ENCODE measurements at places on chromosomes 1 and 21. TPM values are rescaled to one million over a fixed set of nuclear protein-coding genes. Genes with fewer than 3 reads are reported as not detected.

Gene PUSL1
- 23.4 TPM for total RNA-seq

Gene CELA3B
- total RNA-seq = not detected

Gene EPHA2
- total RNA-seq = not detected

DNA sequence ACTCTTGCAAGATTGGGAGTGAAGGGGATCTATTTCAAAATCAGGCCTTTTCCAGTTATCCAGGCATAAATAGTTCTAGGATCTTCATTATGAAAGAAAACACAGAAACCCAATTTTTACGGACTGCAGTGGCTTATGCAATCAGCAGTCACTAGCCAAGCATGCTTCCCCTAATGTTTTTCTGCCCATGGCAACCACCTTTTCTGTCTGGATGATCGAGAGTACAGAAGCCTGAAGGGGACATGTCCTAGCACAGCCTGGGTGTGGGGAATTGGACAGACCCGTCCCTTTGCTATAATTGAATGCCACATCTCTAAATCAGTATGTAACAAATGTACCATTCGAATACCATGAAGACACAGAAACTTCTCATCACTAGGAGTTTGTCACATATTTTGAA, 29.8 kb upstream of the NCAM2 start:
- H3K36me3 ChIP-seq = no peaks in the 10 kb centered on the region
- no peak overlapping the region for H3K27ac ChIP-seq
- H3K4me3 ChIP-seq = no peak overlapping the region
- DNase-seq = no peak

GRCh38 chr1:170518965-170519364, 13.0 kb upstream of the GORAB start:
- peaks cover 3% of the 10 kb centered on the region for H3K36me3 ChIP-seq
- no peaks in the 10 kb centered on the region for H3K4me1 ChIP-seq

DNA sequence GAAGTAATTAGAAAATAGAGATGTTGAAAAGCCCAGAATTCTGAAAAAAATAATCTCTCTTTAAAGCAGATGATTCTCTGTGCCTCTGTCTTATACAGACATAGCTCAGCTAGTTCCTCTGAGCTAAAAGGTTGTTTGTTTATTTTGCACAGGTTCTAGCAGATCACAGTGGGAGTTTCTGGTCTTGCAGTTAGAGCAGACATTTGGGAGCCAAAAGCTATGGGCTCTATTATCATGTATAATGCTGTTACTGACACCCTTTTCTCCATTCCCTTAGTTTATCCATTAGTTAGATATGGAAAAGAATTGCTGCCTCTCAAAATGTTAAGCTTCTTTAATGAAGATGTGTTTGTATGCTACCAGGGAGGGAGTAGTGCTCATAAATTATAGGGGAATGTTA, 20.5 kb upstream of the CD55 start:
- H3K4me3 ChIP-seq = no peak overlapping the region
- H3K36me3 ChIP-seq = no peaks in the 10 kb centered on the region
- H3K27ac ChIP-seq = no peak overlapping the region
- DNase-seq = no peak
- H3K27me3 ChIP-seq = no peaks in the 10 kb centered on the region
- peaks cover 27% of the 10 kb centered on the region for H3K4me1 ChIP-seq

- no peaks in the 10 kb centered on the region for H3K27me3 ChIP-seq
- no peak overlapping the region for H3K4me3 ChIP-seq
- H3K36me3 ChIP-seq = no peaks in the 10 kb centered on the region
- H3K4me1 ChIP-seq = peaks cover 28% of the 10 kb centered on the region
- no peak for DNase-seq
- peak overlapping the region; percentile 26 for H3K27ac ChIP-seq
These were observed 3.6 kb downstream of the FAM20B start for GRCh38 chr1:179029321-179029759.

GRCh38 chr1:104105465-104105864, 355.8 kb downstream of the AMY1C start:
- DNase-seq = no peak
- H3K36me3 ChIP-seq = no peaks in the 10 kb centered on the region
- no peaks in the 10 kb centered on the region for H3K4me1 ChIP-seq
- H3K27ac ChIP-seq = no peak overlapping the region
- H3K4me3 ChIP-seq = no peak overlapping the region

DNA sequence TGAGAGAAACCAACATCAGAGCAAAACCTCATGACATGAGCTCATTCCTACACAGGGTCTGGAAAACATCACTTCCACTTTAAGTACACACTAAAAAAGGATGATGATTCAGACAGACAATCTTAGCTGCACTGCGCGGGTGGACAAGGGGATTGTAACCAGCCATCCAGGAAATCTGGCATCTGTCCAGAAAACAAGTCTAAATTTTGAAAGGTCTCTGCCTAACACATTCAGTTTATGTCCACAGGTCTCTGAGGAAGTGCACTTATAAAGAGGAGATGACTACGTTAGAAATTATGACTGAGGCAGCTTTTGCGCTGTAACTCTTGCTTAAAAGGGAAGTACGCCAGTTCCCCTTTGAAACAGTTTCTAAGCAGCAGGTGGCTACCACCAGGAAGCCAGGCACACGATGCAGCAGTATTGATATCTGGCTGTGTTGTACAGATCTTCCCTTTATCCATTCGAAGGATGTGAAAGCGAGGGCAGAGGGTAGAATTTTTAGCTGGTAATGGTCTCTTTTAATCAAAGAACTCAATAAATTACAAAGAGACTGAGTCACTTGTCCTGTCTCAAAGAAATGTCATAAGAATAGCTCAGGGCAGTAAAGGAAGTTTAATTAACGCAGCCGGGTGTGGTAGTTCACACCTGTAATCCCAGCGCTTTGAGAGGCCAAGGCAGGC, 128.0 kb downstream of the SETD4 start:
- H3K27me3 ChIP-seq = no peaks in the 10 kb centered on the region
- H3K4me1 ChIP-seq = no peaks in the 10 kb centered on the region
- no peaks in the 10 kb centered on the region for H3K36me3 ChIP-seq
- H3K4me3 ChIP-seq = no peak overlapping the region
- no peak for DNase-seq

- peaks cover 17% of the 10 kb centered on the region for H3K27me3 ChIP-seq
- no peak overlapping the region for H3K27ac ChIP-seq
- H3K4me3 ChIP-seq = no peak overlapping the region
These were observed 58.6 kb upstream of the GRIK3 start for GRCh38 chr1:37092937-37093336.

DNA sequence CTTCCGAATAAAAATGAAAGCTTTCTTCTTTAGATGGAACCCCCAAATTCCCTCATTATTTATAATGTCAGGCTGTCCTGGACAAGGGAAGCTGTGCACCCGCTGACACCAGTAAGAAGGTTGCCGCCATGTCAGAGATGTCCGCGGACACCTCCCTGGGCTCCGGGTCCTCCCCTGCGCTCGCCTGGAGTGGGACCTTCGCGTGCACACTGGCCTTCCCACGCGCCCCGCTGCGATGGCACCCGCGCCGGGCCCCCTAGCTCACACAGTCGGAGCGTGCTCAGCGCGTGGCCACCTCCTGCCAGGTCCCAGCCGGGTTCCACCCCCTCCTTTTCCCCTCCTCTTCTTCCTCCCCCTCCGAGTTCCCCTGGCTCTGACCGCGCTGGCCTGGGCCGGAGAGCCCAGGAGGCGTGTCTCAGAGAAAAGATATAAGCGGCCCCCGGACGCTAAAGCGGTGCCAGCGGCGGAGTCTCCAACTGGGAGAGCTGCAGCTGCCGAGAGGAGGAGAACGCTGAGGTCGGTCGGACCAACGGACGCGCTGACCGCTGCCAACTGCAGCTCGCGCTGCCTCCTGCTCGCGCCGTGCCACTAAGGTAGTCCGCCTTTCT, at the start of gene G0S2:
G0S2 (plus strand) TSS at position 456 of the 608 bp plus-strand sequence. CDS start 273 bp downstream, outside the sequence.
- peaks cover 29% of the 10 kb centered on the region for H3K27me3 ChIP-seq
- no peaks in the 10 kb centered on the region for H3K36me3 ChIP-seq
- no peak within 1 kb of the TSS for H3K27ac ChIP-seq
- no peak for DNase-seq

DNA sequence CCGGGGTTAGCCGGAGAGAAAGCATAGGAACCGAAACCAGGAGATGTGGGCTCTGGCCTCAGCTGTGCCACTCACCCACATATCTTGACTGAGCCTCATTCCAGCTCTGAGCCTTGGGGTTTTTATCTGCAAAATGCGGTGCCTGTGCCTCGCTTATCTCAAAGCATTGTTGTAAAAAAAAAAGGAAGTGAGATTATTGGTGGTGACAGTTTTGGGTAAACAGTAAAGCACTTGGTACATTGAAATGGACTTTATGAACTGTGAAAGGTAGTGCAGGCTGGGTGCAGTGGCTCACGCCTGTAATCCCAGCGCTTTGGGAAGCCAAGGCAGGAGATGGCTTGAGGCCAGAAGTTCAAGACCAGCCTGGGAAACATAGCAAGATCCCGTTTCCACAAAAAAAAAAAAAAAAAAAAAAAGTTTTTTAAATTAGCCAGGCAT, 3.8 kb downstream of the PTAFR start:
- H3K27ac ChIP-seq = no peak overlapping the region
- H3K4me3 ChIP-seq = peak overlapping the region; percentile 67
- peaks cover 51% of the 10 kb centered on the region for H3K27me3 ChIP-seq
- peak; percentile 36 for DNase-seq

- DNase-seq = no peak
- H3K4me1 ChIP-seq = no peaks in the 10 kb centered on the region
- no peak overlapping the region for H3K4me3 ChIP-seq
- H3K27ac ChIP-seq = no peak overlapping the region
These were observed 1377.7 kb upstream of the ADGRL4 start for GRCh38 chr1:80384083-80384830.

DNA sequence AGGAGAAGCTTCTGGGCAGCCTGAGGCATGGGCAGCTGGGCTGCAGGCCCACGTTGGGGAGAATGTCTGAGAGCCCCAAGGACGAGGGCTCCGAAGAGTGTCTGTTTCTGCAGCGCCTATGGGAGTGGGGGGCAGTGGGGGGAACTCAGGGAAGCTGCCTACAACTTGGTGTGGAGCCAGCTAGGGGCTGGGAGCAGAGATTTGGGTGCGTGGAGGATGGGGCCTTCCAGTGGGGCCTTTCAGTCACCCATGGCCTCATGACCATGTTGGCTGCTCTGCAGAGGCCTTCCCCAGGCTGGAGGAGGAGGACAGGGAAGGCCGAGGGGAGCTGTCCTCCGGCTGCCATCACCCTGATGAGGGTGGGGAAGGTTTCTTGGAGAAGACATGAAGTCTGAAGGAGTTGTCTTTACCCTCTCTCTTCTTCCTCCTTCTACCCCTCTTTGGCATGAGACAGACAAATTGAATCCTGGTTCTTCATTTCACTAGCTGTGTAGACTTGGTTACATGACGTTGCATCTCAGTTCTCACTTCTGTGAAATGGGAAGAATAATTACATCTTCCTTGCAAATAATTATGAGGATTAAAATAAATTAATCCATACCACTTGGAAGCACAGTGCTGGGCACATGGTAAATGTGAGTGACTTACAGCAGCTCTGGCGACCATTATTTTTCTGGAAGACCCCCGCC, 8.3 kb downstream of the PPFIA4 start:
- H3K27me3 ChIP-seq = peaks cover 4% of the 10 kb centered on the region
- no peaks in the 10 kb centered on the region for H3K36me3 ChIP-seq
- peaks cover 4% of the 10 kb centered on the region for H3K4me1 ChIP-seq
- no peak for DNase-seq
- H3K4me3 ChIP-seq = no peak overlapping the region
- no peak overlapping the region for H3K27ac ChIP-seq

- H3K4me3 ChIP-seq = no peak overlapping the region
- H3K4me1 ChIP-seq = peaks cover 47% of the 10 kb centered on the region
- H3K27ac ChIP-seq = no peak overlapping the region
- H3K36me3 ChIP-seq = no peaks in the 10 kb centered on the region
- DNase-seq = no peak
These were observed 2.2 kb upstream of the UBXN10 start for GRCh38 chr1:20183616-20184271.

- H3K36me3 ChIP-seq = no peaks in the 10 kb centered on the region
- no peak overlapping the region for H3K27ac ChIP-seq
- DNase-seq = no peak
- peaks cover 1% of the 10 kb centered on the region for H3K27me3 ChIP-seq
- H3K4me1 ChIP-seq = no peaks in the 10 kb centered on the region
These were observed 209.8 kb upstream of the NFIA start for GRCh38 chr1:60872426-60873054.

DNA sequence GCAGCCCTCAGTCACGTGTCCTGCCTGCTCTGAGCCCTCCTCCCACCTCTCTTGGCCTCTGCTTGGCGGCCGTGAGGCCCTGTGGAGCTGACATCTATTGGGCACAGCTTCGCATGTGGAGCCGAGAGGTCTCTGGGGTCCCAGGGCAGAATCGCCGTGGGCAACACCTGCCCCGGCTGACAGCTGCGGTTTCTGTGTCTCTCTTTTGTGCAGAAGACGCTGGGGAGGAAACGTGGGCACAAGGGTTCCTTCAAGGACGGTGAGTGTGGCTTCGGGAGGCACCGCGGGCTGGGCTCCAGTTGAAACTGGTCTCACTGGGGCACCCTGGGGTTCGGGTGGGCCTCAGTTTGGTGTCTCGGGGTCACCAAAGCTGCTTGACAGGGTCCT, 11.5 kb downstream of the ARHGEF16 start:
- H3K36me3 ChIP-seq = no peaks in the 10 kb centered on the region
- no peak overlapping the region for H3K4me3 ChIP-seq
- peak; percentile 61 for DNase-seq
- no peak overlapping the region for H3K27ac ChIP-seq

GRCh38 chr21:46000731-46001641, 19.4 kb downstream of the COL6A1 start:
- H3K27me3 ChIP-seq = no peaks in the 10 kb centered on the region
- no peak overlapping the region for H3K4me3 ChIP-seq
- no peak overlapping the region for H3K27ac ChIP-seq

- H3K27me3 ChIP-seq = peaks cover 24% of the 10 kb centered on the region
- no peak overlapping the region for H3K27ac ChIP-seq
- H3K4me1 ChIP-seq = no peaks in the 10 kb centered on the region
- H3K4me3 ChIP-seq = no peak overlapping the region
These were observed 76.6 kb downstream of the LMX1A start for GRCh38 chr1:165279882-165280281.

DNA sequence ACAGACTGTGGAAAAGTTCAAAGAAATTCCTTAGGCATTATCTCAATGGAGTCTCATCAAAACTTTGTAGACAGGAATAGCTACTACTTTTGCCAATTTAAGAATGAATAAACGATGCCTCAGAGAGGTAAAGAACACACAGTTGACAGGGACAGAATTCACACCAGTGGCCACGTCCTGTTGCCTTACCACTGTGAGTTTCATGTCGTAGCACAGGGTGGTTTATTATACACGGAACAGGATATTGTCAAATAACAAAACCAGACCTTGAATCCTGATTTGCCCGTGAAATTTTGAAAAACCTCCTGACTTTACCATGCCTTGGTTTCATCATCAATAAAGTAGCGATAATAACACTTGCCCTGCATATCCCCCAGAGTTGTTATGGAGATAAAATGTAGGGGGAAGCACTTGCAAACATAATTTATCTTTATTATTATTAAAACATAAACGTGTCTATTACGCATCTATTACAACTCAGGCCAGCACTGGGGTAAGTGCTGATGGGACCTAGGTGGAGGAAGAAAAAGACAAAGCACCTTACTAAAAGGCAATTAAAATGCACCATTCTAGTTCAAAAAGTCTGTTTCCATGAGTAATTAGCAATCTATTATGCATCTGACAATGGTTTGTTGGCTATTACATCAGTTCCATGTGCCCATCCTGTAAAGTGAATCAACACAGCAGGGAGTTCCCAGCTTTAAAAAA, 408.1 kb upstream of the RUNX1 start:
- H3K4me1 ChIP-seq = no peaks in the 10 kb centered on the region
- H3K4me3 ChIP-seq = no peak overlapping the region
- H3K27ac ChIP-seq = no peak overlapping the region
- peaks cover under 1% of the 10 kb centered on the region for H3K36me3 ChIP-seq
- no peaks in the 10 kb centered on the region for H3K27me3 ChIP-seq
